Choroid plexus epithelial cell (primary cell): ENCODE measurements at places on chromosomes 4 and X.

DNA sequence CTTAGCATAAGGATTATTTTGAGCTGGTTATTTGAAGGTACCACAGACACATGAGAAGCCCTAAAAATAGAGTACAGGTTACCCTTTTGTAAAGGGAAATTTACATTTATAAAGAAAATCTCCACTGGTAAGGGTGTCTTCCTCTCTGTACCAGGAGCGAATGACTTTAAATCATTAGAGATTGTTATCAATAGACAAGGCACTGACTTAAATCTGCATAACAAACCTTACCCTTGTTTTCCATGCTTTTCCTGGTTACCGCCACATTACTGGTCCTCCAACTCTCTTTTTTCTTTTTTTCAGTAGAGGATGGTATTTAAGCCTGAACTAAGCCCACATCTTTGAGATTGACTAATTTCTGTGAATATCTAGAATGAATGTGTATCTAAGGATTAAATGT, 129.8 kb downstream of the SLC7A11 start:
- DNase-seq: no peak

GRCh38 chr4:121155893-121156292, 8.2 kb downstream of the TNIP3 start:
- peak; percentile 86 for DNase-seq

DNA sequence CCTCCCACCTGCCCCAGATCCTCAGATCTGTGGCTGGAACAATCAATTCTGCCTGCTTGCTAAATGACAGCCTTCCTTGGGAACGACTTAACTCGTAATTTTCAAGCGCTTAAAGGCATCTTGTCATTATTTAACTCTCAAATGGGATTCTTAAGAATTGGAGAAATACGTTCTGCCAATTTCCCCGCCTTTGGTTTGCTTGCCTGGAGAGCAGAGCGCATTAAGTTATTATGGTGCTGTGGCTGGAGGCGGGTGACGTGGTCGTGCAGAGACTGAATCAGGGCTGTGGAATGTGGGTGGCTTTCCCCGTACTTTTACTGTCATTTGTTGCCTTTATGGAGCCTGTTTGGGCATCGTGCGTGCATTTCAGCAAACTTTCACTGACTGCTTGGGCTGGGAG, 78.9 kb upstream of the PSAPL1 start:
- DNase-seq: no peak

DNA sequence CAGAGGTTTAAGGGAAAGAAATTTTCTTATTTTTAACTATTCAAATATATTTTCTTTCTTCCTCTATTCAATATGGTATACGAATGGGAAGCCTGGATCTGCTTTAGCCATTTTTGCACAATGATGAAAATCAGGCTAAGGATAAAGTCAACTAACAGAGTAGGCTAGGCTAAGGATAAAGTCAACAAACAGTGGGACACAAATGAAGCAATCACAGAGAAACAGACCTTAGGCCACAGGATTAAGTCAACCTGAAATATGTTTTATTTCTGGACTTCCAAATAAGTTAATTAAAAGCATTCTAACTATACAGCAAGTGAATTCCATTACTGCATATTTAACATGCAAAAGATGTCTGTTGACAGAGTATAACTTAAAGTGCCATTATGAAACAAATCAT, 17.0 kb downstream of the DYNLT3 start:
- no peak for DNase-seq

- no peak for DNase-seq
These were observed 109.9 kb upstream of the NAP1L5 start for GRCh38 chr4:88807499-88807898.

DNA sequence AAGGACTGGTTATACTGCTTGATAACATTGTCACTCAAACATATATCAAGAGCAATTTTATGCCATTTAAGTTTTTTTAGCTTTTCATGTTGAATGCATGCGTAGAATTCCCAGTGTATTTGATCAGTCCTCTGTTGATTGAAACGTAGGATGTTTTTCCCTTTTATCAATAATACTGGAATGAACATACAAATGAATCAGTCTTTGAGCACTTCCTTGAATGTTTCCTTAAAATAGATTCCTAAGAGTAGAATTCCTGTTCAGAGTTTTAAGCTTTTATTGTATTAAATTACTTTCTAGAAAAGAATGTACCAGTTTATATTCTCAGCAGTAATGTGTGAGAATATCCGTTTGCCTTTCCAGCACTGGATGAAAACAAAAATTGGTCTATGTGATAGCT, 37.8 kb downstream of the ADD1 start:
- no peak for DNase-seq

DNA sequence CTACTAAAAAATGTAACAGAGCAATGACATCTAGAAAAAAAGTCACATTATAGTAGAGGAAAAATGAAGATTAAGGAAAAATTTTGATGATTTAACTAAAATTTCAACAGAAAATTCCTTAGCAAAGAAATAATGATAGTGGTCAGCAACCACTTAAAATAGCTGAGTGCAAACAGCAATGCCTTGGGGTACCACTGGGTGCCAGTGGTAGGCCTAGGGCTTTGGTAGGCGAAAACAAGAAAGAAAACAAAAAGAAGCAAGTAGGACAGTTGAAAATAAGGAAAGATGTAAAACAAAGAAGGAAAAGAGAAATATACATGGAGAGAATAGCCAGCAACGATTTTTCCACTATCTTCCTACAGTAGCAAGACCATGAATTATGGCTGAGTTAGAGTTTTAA, 313.5 kb upstream of the IRS4 start:
- DNase-seq: peak; percentile 0

DNA sequence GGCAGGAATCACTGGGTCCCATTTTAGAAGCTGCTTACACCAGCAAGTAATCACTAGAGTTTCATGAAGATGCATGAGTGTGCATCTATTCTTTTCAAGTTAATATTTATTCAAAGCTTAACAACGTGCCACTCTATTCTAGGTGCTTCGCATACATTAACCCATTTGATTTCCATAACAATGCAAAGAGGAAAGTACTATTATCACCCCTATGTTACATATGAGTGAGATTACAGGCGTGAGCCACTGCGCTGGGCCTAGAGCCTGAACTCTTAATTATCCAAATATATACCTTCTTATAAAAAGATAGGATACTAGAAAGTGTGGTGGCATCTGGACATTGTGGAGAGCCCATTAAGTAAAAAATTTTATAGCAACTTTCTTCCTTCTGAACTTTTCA, 65.4 kb downstream of the CXCL13 start:
- DNase-seq: no peak

DNA sequence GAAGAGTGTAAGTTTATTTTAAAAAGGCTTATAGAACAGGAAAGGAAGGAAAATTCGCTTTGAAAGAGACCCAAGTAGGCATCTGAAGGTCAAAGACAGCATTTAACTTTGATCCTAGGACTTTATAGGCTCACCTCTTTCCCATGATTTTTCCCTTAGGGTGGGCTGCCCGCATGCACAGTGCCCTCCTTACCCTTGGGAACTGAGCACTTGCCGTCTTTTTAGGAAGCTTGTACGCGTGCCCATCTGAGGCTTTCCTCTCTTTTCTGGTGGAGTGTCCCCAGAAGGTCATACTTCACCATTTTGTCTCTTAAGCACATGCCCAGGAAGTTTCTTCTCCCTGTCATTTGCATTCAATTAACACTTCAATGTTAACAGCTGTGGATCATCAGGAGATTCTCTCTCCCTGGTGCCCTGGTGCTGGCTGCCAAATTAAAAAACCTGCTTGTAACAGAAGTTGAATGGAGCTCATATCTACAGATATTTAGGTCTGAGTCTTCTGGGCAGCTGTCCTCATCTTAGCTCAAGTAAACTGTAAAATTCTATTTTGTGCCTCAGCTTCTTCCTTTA, 38.4 kb upstream of the IL9R start:
- DNase-seq: no peak
